ENCODE measurements at places on chromosomes 5 and 9.

DNA sequence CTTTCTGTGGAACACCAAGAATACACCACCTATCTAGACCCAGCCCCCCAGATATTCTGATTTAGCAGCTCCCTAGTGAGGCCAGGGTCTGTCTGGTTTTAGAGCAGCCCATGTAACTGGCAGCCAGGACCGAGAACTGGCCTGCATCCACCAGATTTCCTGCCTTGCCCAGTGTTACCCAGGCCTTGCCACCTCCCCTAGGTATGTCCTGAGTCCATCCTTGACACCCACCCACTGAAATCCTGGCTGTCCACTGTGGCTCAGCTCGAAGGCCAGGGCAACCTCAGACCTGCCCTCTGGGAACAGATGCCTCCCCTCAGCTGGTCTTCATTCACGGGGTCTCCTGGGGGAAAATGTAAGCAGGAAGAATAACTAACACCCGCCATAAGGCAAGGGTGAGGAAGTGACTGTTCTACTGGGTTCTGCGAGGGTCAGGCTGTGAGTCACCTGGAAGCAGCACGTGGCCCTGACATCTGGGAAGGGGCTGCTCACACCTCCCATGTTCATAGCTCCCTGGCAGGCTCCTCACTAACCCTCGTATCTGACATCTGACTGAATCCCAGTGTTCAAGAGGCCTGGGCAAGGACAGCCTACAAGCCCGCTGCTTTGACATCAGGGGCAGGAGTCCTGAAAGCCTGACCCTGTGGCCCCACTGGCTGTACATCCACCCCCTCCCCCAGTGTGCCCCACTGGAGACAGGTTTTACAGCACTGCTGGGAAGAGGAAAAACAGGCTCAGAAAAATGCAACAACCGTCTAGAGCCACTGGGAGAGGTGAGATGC, 72.7 kb downstream of the SEMA4D start:
- no peak for DNase-seq

- no peak for DNase-seq
Observed at GRCh38 chr5:171795381-171795780, 9.8 kb downstream of the SMIM23 start.

GRCh38 chr5:32173267-32174010, 680 bp downstream of the GOLPH3 start:
- DNase-seq: peak; percentile 15

- no peak for DNase-seq
Observed at GRCh38 chr5:41878173-41878572, 7.9 kb upstream of the OXCT1 start.

DNA sequence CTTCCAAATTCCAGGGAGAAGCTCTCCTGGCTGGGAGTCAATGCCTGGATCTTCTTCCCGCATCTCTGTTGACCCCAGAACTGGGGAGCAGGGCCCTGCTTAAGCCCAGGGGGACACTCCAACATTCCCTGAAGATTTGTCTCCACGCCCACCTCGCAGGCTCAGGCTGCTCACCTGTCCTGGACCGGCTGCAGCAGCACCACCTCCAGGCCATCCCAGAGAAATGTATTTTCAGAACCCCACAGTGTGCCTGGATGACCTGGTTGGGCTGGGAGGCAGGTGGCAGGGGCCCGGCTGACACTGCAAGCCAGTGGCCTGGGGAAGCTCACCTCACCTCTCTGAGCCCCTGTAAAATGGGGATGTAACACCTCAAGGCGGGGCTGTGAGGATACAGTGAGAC, 27.1 kb upstream of the ZBTB43 start:
- DNase-seq: no peak

GRCh38 chr9:14212697-14213420, 101.1 kb downstream of the NFIB start:
- DNase-seq: no peak

GRCh38 chr9:36191290-36191645, 547 bp downstream of the CLTA start:
- DNase-seq: peak; percentile 40

All from CD4-positive, alpha-beta T cell treated with Interleukin-4 for 4 hours (primary cell).